ENCODE measurements at places on chromosomes 11 and 22.

DNA sequence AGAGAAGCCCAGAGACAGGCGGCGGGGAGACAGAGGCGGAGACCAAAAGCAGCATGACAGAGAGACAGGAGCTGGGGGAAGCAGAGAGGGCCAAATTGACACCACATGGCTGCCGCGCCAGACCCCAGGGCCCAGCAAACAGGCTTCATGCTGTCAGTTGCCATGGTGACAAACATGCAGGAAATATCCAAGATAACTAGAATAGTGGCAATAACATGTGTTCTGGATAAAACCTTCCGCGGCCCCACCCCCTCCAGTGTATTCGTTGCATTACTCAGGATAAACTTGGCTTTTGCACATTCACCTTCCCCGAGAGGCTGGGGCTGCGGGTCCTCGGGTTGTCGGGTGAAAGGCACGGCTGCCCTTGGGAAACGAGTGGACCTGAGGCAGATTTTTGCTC is 49.9 kb upstream of the CDON start:
- no peak for DNase-seq

DNA sequence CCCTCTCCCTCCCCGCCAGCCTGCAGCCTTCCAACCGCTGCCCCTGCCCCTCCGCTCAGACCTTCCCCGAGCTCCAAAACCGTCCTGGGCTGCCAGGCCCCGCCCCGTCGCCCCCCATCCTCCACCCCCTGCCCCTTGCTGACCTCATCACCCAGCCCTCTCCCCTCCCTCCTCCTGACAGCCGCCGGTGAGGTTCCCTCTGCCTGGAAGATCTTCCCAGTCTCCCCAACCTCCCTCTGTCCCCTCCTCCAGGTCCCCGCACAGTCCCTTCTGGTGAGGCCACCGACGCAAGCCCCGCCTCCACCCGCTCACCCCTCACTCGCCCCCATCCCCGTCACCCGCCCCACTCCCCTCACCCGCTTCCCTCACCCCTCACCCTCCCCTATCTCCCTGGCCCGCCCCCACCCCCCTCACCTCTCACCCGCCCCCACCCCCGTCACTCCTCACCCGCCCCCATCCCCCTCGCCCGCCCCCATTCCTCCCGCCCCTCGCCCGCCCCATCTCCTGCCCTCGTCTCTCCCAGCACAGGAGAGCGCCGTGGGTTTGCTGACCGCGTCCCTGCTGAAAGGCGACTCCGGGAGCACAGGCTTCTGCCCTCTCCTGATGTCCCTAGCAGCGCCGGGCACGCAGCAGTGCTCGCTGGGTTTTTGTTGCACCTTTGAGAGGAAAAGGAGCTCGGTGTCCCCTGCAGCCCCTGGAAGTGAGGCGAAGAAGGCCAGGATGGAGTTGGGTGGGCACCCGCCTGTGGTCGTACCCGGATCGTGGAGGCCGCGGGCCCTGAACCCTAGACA is 16.4 kb upstream of the UPK3A start:
- DNase-seq: peak; percentile 36

- no peak for DNase-seq
These were observed 4.2 kb upstream of the SYT8 start for GRCh38 chr11:1830322-1831223.

GRCh38 chr11:72042064-72042745 is 38.1 kb downstream of the NUMA1 start:
- no peak for DNase-seq

DNA sequence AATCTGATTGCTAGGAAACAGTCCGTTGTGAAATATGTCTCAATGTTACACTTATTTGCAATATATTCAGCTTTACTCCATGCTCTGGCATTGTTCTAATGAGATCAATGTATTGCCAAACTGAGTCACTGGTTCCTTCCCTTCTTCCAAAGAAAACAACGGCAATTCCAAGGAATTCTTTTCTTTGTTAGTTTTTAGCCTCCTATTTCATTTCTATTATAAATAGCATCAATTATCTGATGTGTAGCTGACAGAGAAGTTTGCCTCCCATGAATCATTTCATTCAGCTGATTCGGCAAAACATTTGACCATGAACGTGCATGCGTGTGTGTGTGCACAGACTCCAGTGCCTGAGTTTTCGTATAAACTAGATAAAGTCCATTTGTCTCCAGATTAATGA is 346.8 kb downstream of the ETS1 start:
- no peak for DNase-seq

GRCh38 chr11:32297611-32298011 is 137.7 kb downstream of the WT1 start:
- peak; percentile 64 for DNase-seq
